NCI-H1930 (cell line): ENCODE measurements at places on chromosomes 5 and 9.

DNA sequence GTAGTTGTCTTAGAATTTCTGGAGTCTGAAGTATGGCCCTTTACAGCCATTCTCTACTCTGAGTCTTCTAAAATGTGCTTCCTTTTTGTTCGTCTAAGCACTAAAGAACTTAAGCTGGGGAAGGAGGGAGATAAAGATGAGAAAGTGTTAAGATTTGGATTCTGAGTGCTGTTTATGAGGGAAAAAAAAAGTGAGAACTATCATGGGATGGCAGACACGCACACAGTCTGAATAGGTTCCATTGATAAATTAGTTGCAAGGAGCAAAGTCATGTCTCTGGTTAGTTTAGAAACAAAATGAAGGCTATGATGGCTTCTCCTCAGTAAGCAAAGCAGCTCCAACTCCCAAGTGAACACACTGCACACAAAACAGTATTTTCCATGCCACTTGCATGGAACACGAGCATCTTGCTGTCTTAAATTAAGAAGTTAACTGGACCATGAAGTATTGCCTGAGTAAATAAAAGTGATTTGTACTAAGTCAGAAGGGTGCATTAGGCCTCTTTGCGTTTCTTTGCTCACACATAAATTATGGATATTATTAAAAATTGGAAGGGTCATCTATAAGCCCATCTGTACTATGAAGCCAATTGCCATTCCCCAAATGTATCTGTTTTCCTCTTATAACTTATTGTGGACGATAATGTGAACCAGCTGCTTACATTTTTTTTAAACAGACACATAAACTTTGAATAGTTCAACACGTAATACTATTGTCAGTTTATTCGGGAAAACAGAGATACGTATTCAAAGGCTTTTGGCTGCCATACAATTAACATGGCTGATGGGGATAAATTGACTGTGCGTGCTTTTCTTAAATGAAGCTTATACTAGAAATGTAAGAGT, 199.3 kb downstream of the SGCD start:
- DNase-seq: no peak

DNA sequence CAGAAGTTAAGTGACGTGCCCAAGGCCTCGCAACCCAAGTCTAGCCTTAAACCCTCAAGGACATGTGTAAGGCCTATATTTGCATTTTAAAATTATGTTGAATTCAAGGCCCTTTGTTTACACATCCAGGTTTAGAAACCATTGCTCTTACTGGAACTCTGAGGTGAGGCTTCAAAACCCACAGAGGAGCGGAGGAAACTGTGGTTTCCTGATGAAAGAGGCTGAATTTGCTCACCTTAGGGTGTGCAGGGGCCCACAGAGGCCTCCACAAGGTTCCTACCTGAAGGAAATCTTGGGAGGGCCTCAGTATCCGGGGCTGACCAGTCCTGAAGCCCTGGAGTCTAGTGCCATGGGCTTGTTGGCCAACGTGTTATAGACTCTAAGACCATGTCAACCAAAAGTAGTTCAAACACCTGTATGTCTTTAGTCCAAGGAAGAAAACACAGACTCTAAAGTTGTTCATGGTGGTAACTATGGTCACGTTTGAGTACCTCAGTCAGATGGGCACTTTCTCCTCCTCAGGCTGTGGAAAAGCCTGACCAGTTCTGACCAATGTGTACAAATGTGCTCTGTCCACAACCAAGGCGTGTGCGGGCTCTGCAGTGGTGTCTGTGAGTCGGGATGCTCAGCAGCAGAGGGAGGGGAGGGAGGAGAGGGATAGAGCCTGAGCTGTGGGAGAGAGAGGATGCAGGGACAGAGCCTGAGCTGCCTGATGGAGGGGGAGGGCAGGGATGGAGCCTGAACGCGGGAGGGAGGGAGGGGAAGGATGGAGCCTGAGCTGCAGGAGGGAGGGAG, 124.6 kb upstream of the ERCC6L2 start:
- DNase-seq: no peak

- no peak for DNase-seq
These were observed 90.7 kb downstream of the PPARGC1B start for GRCh38 chr5:149820536-149821510.

DNA sequence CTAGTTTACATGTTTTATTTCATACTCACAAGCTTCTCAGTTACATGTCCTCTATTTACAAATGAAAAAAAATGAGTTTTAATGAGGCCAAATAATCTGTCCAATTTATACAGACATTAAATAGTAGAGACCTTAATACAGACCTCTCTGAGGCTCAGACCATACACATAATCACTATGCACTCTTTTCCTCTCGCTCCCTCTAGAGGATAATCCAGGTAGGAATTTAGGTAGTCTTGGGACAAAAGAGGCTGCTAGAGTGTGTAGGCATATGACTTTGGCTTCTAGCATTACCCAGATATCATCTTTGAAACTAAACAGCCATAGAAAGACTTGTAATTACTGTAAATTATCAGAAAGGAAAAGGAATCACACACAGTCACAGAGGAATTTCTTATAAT, 444.7 kb downstream of the HINT1 start:
- DNase-seq: no peak

DNA sequence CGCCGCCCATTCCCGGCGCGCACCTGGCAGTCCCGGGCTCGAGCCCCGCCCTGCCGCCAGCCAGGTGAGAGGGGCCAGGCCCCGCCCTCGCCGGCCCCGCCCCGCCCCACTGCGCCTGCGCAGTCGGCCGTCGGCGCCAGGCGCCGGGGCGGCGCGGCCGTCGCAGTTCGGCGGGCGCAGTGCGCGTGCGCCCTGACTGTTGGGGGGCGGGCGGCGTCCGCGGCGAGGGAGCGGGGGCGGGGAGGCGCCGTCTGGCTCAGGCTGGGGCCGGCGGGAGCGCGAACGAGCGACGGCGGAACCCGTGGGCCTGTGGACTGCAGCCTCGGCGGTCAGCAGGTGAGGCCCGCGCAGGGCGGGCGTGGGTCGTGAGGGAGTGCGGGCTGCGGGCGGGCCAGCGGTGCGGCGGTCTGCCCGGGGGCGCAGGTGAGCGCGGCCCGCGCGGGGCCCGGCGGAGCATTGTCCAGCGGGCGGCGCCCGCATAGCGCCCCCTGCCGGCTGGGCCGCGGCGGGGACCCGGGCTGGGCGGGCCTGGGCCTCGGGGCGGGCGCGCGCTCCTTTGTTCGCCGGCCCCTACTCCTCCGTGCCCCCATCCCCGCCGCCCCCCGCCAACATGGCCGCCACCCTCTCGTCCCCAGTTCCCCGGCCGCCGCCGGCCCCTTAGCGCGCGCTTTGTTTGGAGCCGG, at the start of gene SPIN1:
TSS of gene SPIN1 (plus strand) at position 242 of the 683 bp plus-strand sequence. CDS start 38,096 bp downstream, outside the sequence.
- peak; percentile 75 for DNase-seq

- no peak for DNase-seq
These were observed 32.0 kb upstream of the LRRC19 start for GRCh38 chr9:27037499-27037898.

- no peak for DNase-seq
These were observed 262.5 kb downstream of the GOLPH3 start for GRCh38 chr5:31911291-31912265.

DNA sequence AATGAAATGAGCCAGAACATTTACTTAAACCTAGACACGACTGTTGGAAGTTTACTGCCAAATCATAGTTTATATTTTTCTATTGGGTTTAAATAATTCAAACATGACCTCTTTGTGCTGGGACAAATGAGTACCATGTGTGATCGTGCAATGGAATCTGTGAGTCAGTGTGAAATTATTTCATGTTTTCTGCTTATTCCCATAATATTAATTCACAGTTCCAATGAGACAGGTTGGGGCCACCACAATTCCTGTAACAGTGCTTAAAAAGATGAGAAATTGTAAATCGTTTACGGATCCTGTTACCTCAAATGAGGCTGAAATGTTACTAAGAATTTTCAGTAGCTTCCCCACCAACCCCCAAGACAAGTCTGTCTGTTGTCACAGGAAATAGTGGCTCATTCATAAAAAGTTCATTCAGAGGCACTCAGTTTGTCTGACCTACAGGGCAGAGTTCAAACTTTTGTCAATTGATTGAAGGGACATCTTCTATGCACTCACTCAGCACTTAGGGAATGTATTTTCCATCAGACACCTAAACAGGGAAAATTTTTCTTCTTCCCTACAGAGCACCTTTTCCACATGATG, 563.9 kb upstream of the ADAMTS16 start:
- DNase-seq: no peak
